SIG-M5 (cell line): ENCODE measurements at places on chromosomes 6 and 20.

- no peak for DNase-seq
These were observed 957 bp upstream of the VEGFA start for GRCh38 chr6:43768983-43769525.

DNA sequence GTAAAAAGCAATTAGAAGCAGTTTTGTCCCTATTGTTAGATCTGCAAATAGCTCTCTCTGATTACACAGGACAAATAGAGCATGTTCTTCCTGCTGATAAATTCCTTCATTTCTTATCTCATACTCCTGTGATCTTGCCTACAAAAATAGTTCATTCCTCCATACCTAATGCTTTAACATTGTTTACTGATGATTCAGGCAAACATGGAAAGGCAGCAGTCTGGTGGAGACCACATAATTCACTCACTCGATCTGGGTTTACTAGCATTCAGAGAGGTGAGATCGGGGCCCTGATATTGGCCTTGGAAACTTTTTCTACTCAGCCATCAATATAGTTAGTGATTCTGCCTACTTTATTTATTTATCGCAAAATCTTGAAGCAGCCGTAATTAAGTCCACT lies 20.2 kb downstream of the HLA-DPA1 start:
- no peak for DNase-seq

GRCh38 chr6:138620630-138621029 lies 121.3 kb upstream of the NHSL1 start:
- no peak for DNase-seq

- DNase-seq: no peak
These were observed 101.5 kb downstream of the CD2AP start for GRCh38 chr6:47579040-47579439.

DNA sequence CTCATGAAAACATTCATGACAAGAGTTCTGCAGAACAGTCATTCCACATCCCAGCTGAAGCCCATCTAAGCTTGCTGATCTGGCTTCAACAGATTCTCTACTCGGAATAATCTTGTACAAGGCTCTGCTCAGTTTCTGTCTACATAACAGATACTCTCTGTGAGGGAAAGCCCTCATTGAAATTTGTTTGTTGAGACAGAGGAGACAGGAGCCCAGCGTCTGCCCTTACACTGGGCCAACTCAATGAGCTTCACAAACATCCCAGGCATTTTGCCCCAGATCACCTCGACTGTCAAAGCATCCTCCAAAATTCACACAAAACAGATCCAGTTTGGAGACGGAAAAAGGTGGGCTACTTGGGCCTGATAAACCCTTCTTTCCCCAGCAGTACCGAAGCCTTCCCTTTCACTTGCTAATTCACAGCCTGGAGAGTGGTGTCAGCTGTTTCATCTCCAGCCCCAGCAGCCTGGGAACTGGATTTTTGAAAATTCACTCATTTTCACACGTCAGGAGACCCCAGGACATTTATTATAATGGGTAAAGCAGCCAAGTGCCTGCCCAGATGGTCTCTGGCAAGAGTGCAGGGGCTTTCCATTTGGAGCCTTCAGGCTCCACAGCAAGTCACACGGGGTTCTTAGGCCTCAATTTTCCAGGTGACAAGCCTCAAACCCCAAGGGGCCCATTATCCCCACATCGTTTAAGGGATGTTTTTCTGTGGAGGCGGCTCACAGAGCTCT lies 7.3 kb downstream of the CCDC167 start:
- DNase-seq: no peak
